NCI-H460 (cell line): ENCODE measurements at places on chromosomes 13 and 19. TPM values are rescaled to one million over a fixed set of nuclear protein-coding genes. Genes with fewer than 3 reads are reported as not detected.

- DNase-seq = peak; percentile 70
Measured at GRCh38 chr19:48319647-48320541, 5.5 kb upstream of the EMP3 start.

DNA sequence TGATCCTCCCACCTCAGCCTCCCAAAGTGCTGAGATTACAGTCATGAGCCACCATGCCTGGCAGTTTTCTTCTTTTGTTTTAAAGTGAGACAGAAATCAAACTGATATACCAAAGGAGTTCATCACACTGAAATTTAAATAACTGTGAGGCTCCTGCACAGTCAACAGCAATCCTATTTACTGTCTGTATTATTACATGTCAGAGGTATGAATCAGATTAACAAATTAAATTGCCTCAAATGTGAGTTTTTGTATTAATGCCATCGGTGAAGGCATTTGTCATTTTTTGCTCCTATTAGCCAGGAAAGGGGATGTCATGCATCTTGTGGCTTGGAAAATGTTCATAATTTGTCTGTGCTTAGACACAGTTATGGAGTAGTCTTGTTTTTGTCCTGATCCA, 20.4 kb downstream of the DCT start:
- no peak for DNase-seq

- no peak for DNase-seq
Measured at GRCh38 chr19:55261671-55262126, 2.9 kb upstream of the PPP6R1 start.

DNA sequence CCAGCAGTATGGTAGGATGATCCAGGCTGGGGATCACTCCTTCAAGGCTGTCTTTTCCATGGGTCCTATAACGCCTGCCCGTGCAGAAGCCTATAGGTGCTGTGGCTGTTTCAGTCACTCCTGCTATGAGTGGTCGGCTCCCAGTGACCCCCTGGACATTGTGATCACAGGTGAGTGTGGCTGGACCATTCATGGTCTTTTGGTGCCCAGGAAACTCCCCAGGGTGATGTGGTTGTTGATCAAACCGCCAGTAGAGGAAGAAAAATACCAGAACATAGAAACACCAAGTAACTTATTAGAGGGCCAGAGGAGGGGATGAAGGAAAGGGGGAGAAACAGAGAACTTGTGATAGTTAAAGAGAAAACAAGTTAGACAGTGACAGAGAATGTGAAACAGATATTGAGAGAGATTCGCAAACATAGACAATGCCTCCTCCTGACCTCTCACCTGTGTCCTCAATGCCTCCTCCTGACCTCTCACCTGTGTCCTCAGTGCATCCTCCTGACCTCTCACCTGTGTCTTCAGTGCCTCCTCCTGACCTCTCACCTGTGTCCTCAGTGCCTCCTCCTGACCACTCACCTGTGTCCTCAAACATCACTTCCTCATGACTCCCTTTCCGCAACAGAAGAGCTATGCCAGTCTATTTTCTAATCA, 19.4 kb downstream of the LAIR2 start:
- no peak for DNase-seq

DNA sequence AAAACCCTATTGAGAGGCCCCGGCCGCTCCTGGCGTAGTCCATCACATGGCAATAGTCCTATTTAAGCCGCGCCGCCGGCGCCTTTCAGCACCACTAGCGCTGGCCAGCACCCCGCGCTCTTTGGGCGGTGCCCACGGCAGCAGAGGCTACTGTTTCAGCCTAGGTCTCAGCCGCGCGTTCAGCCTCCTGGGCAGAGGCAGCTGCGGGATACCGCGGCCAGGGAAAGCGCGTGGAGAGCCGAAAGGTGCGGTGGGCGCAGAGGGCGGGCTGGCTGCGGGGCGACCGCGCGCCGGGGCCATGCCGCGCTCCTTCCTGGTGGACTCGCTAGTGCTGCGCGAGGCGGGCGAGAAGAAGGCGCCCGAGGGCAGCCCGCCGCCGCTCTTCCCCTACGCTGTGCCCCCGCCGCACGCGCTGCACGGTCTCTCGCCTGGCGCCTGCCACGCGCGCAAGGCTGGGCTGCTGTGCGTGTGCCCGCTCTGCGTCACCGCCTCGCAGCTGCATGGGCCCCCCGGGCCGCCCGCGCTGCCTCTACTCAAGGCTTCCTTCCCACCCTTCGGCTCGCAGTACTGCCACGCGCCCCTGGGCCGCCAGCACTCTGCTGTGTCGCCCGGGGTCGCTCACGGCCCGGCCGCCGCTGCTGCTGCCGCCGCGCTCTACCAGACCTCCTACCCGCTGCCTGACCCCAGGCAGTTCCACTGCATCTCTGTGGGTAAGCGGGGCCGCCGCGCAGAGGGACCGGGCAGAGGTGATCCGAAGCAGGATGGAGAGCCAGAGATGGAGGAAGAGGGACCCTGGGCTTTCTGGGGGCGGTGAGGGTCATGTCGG, at the start of gene GSX1:
GSX1 (plus strand) TSS at position 91 of the 826 bp plus-strand sequence; CDS start at position 299, 208 bp downstream.
- peak; percentile 56 for DNase-seq

Gene TNPO2
- total RNA-seq = 17.4 and 23.4 TPM in 2 replicates

- no peak for DNase-seq
Measured at GRCh38 chr13:67620665-67621064, 390.5 kb upstream of the PCDH9 start.

Gene PEG3
- 0.07 TPM in 1 of 2 replicates, not detected in the other for total RNA-seq

- no peak for DNase-seq
Measured at GRCh38 chr13:42574011-42574410, at the start of gene TNFSF11. Gene TNFSF11 (plus strand): TSS chr13:42574152. CDS start chr13:42574304, 152 bp downstream.
